ENCODE measurements at places on chromosomes 16 and 17. TPM values are rescaled to one million over a fixed set of nuclear protein-coding genes. Genes with fewer than 3 reads are reported as not detected.

CX3CL1 gene
- 1.3 TPM for total RNA-seq

DNA sequence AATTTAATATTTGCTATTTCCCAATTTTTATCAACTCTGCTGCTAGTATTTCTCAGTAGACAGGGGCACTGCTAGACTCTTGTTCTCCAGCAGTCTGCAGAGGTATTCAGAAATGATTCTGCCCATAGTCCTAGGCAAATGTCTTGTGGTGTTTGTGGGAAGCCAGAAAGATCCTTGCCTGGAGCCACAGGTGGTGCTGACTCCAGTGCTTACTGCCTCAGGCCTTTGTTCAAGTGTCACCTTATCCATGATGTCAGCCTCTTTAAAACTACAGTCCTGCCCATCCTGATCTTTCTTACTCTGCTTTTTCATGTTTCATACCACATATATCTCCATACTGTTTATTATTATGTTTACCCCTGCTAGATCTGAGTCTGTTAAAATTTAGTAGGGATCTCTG, 26.5 kb downstream of the ZSWIM7 start:
- no peak for DNase-seq

HOXB9 gene
- total RNA-seq = not detected

CCL2 gene
- total RNA-seq = 29.9 TPM

TEKT5 gene
- total RNA-seq = 0.45 TPM

- no peak for DNase-seq
Measured at GRCh38 chr16:10970065-10970464, 25.7 kb downstream of the CLEC16A start.

BRIP1 gene
- 0.89 TPM for total RNA-seq

IL34 gene
- total RNA-seq = not detected

UNKL gene
- 50.2 TPM for total RNA-seq

KRTAP1-1 gene
- total RNA-seq = not detected

DNA sequence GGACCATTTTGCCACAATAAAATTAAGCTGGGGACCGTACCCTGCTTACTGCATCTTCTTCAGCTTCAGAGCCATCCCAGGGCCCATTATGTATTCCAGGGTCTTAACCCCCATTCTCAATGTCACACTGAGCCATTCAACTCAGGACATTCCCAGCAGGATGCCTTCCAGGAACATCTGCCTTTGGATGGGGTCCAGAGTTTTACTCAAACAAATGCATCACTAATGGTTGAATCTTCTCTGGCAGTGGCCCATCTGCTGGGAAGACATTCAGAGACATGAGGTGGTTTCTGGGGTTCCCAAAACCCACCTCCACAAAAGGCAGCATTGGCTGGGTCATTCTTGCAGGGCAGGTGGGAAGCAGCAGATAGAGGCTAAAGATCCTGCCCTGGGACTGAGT, 3.4 kb upstream of the SEC14L5 start:
- DNase-seq = no peak

GRCh38 chr16:54706406-54706805, 224.3 kb upstream of the IRX5 start:
- no peak for DNase-seq

DNA sequence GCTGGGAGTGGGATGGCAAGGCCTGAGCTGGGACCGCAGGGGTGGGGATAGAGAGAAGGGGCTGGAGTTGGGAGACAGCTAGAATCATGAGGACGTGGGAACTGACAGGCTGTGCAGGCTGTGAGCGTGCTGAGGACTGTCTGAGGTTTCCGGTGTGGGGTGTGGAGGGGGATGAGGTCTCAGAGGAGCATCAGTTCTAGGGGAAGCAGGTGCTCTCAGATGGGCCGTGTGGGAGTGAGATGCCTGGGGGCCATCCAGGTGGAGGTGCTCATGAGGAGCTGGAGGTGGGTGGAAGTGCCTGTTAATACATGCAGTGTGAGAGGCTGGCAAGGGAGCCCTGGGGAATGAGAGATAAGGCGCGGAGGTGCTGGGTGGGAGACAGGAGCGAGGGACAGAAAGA, 27.2 kb downstream of the HASPIN start:
- DNase-seq = no peak

MYO15B gene
- 186 TPM for total RNA-seq

RPAIN gene
- 61.2 TPM for total RNA-seq

DNA sequence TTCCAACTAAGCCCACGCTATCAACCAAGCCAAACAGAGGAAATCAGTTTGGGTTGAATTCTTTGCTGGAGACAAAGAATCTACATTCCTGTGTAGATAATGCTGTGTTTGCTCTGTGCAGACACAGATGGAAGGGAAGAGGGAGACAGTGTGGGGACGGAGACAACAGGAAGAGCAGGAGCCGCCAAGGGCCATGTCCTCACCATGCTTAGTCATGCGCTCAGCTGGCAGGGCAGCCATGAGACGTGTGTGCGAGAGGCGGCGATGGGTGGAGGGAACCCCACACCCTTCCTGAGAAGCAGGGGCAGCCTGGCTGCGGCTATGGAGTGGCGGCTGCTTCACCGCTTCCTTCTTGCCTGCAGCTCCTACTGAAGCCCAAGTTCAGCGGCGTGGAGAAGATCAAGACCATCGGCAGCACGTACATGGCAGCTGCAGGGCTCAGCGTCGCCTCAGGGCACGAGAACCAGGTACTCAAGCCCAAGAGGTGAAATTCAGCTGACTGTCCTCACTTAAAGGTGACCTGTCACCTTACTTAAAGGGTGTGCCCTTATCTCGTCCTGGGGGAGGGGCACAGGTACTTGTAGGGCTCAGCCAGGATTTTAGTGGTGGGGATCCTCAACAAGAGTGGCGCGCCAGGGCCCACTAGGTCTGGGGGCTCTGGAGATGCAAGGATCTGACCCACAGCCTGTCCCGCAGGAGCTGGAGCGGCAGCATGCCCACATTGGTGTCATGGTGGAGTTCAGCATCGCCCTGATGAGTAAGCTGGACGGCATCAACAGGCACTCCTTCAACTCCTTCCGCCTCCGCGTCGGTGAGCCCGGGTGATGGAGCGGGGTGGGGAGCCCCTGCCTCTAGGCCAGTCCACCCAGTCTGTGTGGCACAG, 47.5 kb downstream of the ADCY7 start:
- peak; percentile 25 for DNase-seq

DNA sequence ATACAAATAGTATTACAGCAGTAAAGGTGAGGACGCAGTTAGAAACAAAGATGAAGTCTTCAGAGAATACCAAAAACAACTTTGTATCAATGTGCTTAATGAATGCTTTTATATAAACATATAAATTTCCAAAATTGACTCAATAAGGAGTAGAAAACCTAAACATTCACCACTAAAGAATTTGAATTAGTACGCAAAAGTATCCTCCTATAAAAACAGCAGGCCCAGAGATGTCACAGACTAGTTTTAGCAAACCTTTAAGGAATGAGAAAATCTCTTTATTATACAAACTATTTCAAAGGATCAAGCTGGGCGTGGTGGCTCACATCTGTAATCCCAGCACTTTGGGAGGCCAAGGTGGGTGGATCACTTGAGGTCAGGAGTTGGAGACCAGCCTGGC, 86.2 kb downstream of the OR1D5 start:
- no peak for DNase-seq

GRCh38 chr16:83653785-83654184, 154.0 kb upstream of the HSBP1 start:
- no peak for DNase-seq

EVPLL gene
- total RNA-seq = 0.29 TPM

- DNase-seq = peak; percentile 47
Measured at GRCh38 chr17:40315678-40316570, 6.9 kb downstream of the RARA start.

KRTAP4-6 gene
- total RNA-seq = not detected

DNA sequence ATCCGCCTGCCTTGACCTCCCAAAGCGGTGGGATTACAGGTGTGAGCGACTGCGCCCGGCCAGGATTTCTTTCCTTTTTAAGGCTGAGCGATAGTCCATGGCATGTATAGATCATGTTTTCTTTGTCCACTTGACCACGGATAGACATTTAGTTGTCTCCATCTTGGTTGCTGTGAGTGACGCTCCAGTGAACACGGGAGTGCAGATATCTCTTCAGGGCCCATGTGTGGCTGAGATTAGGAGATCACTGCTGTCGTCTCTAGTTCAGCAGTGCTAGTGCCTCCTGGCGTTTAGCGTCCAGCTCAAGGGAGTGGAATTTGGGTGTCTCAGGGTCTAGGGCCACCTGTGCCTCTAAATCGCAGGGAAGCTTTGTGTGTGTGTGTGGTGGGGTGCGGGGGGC, 41.5 kb downstream of the ABCC1 start:
- no peak for DNase-seq

DNA sequence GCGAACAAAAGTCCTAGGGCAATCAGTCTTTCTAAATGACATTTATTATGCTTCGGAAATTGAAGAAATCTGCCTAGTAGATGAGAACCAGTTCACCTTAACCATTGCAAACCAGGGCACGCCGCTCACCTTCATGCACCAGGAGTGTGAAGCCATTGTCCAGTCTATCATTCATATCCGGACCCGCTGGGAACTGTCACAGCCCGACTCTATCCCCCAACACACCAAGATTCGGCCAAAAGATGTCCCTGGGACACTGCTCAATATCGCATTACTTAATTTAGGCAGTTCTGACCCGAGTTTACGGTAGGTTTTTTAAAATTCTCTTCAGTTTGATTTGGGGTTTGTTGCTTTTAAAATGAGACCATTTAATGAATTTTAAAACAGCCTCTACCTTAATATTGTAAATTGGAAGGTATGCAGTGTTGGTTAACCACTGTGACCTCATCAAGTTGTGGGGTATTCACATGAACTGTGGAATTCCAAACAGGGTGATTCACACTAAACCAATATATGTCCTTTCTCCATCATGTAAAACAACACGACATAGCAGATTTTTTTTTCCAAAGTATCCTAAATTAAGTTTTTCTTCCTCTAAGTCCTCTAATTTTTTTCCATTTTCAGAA, 6.2 kb upstream of the EVI2A start:
- no peak for DNase-seq

GRCh38 chr16:75580-76501, 2.2 kb upstream of the MPG start:
- DNase-seq = peak; percentile 88

DNA sequence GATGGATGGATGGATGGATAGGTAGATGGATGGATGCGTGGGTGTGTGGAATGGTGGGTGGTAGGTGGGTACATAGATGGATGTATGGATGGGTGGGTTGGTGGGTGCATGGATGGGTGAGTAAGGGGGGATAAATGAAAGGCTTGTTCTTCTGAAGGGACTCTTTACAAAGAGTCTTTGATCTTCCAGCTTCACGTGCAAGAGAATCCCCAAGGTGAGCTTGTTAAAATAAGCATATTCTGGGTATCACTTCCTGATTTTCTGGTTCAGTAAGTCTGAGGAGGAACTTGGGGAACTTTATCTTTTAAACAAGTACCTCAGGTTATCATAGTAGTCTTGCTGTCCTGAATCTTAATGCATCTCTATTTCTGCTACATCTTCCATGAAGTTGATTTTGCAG, 639.1 kb downstream of the MAF start:
- no peak for DNase-seq

CDK5R1 gene
- total RNA-seq = 2.2 TPM

DNA sequence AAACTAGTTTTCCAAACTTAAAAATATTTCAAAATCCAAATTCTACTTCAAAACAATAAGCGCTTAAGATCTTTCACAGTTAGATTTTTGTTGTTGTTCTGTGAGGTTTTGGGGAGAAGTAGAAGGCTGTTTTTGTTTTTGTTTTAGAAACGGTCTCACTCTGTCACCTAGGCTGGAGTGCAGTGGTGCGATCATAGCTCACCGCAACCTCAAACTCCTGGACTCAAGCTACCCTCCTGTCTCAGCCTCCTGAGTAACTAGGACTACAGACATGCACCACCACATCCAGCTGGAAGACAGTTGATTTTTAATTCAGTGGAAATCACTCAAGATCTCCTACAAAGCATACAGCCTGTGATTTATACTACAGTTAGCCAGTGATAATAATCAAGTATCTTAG, 2.7 kb downstream of the SHCBP1 start:
- no peak for DNase-seq

- DNase-seq = no peak
Measured at GRCh38 chr16:59290718-59291117, 556.6 kb upstream of the GOT2 start.

KSR1 gene
- 9.9 TPM for total RNA-seq

- no peak for DNase-seq
Measured at GRCh38 chr17:41865596-41865893, 322 bp upstream of the KLHL11 start.

DNA sequence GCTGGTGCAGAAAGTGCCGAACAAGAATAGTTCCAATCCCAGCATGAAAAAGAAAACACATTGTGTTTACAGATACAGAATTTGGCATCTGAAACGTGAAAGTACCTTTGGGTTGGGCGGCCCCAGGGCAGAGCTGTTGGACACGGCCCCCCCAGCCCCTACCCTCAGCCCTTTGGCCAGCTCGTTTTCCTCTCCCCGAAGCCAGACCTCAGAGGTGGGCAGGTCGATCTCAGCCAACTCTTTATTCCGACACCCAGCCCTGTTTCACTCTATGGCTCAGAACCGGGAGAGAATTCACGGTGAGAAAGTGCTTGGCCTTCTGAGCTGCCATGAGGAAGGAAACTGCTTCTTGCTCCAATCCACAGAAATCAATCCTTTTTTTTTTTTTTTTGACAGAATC, 11.3 kb downstream of the NTN1 start:
- DNase-seq = no peak

SYNGR3 gene
- total RNA-seq = not detected

RBFOX1 gene
- total RNA-seq = not detected

ZKSCAN2 gene
- total RNA-seq = 5.3 TPM

GRCh38 chr16:86476956-86477534, 33.3 kb upstream of the FOXF1 start:
- DNase-seq = no peak

- DNase-seq = no peak
Measured at GRCh38 chr16:359871-360697, 7.6 kb upstream of the AXIN1 start.

COL1A1 gene
- total RNA-seq = 1,931 TPM

EVPL gene
- total RNA-seq = 16.1 TPM

GCSH gene
- 9.9 TPM for total RNA-seq

DNA sequence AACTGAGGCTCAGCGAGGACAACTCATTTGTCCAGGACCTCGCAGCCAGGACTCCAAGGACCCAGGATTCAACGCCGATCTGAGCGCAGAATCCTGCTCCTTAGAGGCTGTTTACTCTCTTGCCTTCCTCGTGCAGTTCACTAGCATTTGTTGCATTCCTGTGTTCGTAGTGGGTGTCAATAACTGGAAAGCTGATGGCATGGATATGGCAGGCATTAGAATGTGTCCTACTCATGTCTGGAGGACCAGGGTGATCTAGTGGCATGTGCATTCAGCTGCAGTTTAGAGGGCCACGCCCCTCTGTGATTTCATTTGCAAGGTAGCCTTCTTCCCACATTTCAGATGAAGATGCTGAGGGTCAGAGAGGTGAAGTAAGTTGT, 510 bp downstream of the CRISPLD2 start:
- no peak for DNase-seq

GRCh38 chr16:58425756-58426494, 33.7 kb downstream of the GINS3 start:
- DNase-seq = peak; percentile 45

DNA sequence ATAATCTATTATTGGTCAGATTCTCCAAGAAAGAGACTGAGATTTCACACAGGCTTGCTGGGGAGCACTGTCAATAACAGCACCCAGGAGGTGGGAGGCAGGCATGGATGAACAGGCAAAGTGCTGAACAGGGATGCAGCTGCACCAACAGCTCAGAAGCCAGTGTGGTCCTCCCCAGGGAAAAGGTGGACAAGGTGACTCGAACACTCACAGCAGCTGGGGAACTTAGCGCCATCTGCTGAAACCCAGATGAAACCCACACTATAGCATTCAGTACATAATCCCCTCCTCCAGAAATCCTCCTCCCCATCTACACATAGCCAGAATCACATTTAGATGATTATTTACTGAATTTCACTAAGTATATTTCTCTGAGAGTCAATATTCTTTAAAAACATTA, 255.2 kb upstream of the WSB1 start:
- DNase-seq = no peak

GNAO1 gene
- 10.3 TPM for total RNA-seq

Data from stomach (tissue), 19 donors.